WTC11 (cell line): ENCODE measurements at places on chromosomes 16 and 17.

DNA sequence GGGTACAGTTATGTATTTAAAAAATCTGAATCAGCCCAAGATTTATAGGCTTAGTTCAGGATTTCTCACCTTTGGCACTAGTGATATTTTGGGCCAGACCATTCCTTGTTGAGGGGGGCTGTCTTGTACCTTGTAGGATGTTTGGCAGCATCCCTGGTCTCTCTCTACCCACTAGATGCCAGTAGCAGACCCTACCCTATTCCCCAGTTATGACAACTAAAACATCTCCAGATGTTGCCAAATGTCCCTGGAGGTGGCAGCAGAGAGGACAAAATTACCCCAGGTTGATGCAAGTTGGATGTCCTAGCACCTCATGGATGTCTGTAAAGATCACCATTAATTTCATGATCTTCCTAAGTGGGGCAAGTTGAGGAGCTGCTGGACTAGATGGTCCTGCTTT, 45.8 kb downstream of the SYT17 start:
- DNase-seq: no peak

GRCh38 chr16:9092978-9093344, 1.5 kb downstream of the HAPSTR1 start:
- DNase-seq: peak; percentile 42

DNA sequence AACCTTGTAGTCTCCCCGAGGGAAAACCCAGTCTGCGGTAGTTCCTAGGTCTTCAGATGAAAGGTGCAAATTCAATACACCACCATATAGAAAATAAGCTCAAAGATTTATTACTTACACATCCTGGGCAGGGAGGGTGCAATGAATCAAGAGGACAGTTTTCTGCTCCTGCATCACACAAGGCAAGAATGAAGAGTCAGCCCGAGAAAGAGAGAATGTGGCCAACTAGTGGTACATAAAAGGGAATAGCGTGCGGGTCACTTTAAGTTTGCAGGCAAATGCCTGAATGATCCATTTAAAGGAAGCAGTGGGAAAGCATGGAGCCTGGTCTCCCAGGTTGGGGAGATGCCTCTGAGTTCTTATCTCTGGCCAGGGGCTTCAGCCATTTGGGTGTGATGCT, 403.4 kb downstream of the GRIN2A start:
- no peak for DNase-seq

GRCh38 chr17:59876107-59876506, 16.6 kb downstream of the TUBD1 start:
- DNase-seq: no peak

DNA sequence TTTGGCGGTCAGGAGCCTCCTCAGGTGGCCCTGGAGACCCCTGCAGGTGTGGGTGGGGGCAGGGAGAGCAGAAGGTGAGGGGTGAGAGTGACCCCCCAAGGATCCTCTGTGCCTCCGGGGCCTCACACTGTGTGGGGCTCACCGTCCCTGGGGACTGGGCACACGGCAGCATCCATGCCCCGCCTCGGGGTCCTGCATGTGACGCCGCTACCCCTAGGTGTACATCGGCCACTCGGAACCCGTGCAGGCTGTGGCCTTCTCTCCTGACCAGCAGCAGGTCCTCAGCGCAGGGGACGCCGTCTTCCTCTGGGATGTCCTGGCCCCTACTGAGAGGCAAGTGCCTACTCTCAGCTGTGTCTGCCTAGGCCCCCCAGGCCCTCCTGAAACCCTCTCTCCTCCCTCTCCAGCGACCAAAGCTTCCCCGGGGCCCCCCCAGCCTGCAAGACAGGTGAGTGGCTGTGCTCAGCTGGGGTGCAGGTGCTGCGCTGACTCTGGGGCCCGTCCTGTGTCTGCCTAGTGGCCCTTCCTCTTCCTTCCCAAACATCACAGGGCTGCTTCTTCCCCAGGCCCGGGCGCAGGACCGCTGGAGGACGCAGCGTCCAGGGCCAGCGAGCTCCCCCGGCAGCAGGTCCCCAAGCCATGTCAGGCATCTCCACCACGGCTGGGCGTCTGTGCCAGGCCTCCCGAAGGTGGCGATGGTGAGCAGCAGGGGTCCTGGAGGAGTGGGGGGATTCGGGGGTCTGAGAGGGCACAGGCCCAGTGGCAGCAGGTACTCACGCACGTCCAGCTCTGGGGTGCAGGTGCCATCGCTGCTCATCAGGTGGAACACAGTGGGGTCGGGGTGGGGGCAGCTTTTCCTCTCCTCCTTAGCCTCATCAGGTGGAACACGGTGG, 9.0 kb upstream of the RHOT2 start:
- no peak for DNase-seq

GRCh38 chr16:68116256-68116867, 31.2 kb downstream of the NFATC3 start:
- DNase-seq: no peak

DNA sequence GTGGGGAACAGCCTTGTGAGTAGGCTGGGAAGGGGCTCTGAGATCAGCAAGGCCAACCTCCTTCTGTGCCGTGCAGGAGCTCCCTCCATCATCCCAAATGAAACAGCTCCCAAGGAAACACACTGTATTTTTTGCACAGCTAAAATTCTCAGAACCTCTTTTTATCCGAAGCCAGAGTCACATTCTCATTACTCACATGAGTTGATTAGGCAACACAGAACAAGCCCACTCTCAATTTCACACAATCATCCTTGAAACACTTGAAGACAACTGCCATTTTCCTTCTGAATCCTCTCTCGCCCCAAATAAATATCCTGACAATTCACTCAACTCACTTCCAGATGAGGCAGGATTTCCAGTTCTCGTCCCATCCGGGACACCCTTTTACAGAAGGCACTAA, 66.1 kb downstream of the MYO18A start:
- no peak for DNase-seq

GRCh38 chr16:13178318-13178717, 276.9 kb downstream of the SHISA9 start:
- no peak for DNase-seq

DNA sequence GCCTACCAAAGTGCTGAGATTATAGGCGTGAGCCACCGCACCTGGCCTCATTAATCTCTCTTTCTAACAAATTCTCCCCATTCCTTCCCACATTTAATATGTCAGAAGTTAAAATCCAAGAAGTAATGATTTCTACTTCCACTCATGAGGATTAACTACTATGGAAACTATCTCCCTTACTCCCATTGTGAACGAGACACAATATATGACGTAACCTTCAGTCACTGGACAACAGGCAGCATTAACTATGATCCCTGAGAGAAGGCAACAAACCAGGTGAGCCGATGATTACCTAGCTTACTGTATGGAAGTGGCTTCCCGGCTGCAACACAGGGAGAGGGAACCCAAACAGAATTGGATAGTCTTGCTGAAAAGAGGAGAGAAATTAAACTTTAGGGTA, 20.0 kb downstream of the GLG1 start:
- no peak for DNase-seq

- DNase-seq: no peak
Measured at GRCh38 chr17:75854881-75855309, 240 bp downstream of the WBP2 start.

- DNase-seq: no peak
Measured at GRCh38 chr16:48136547-48137360, 19.0 kb downstream of the ABCC12 start.

DNA sequence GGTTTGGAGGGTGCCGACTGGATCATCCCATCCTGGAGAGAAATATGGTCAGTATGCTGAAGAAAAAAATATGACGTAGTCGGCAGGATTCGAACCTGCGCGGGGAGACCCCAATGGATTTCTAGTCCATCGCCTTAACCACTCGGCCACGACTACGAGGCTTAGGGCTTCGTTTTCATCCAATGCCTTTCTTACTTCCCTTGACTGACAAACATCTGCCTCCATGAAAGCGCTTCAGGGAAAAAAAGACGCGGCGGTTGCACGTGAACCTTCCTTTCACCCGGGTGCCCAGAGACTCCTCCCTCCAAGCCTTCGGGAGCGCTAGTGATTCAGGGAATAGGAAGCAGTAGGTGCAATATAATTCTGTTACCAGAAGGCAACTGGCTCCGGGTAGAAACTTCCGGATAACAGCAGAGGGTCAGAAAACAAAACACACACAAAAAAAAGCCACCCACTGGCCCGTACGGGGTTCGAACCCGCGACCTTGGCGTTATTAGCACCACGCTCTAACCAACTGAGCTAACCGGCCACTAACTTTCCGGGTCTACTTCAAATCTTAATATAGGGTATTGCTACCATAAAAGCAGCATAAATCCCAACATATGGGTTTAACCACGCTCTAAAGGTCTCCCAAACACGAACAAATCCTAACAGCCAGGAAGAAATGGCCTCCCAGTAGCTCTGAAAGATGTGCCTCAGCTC, 16.3 kb upstream of the AURKB start:
- peak; percentile 81 for DNase-seq

DNA sequence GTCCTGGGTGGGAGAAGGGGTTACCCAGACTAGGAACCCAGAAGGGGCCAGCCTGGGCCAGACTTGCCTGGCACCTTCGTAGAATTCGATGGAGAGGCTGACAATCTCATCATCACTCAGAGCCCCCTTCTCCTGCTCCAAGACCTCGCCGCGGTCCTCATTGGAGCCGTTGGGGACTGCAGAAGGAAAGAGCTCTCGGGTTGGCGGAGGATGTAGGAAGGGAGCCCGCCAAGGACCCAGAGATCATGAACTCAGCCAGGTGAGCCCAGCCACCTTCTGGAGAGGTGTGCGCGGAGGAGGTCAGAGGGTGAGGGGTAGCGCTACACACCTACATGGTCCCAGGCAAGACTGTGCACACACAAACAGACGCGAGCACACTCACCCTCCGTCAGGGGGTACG, 8.5 kb downstream of the CISD3 start:
- DNase-seq: no peak

DNA sequence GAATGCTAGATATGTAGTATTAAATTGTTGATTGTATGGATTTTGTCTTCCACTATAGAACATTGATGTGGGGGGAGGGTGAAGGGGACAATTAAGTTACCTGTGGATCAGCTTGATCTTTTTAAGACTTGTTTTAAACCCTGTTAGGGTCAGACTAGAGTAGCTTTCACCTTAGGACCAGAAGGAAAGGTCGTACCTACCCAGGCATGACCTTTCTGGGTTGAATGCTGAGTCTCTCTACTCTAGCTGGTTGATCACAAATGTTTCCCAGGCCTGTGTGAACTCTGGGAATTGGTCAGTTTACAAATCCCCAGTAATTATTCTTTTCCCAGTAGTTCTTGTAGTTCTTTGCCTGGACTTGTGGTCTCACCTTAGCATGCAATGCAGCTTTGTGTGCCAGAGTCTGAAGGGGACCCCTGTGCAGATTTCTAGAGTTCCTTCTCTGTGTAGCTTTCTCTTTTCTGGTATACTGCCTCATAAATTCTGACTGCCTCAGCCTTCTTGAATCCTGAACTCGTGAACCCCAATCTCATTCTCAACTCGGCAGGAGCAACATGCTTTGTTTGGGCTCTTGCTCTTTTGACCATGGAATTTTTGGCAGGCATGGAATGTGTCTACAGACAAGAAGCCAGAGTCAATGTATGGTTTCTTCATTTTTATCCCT, 54.1 kb downstream of the VMP1 start:
- DNase-seq: no peak

DNA sequence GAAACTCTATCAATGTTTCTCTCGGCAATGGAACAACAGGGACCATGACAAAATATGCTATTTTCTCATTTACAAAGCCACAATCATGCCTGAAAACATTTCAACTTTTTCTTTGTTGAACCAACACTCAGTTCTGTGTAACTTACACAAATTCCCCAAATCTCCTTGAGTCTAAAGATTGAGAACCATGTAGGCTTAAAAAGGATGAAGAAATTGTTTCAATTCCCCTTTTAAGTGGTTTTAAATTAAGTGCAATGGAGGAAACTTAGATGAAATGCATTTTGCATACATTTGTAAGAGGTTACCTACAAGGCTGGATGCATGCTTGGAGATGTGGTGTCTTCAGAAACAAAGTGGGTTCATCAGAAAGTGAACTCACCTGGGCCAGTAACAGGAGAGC, 566.4 kb upstream of the CDH11 start:
- DNase-seq: no peak

DNA sequence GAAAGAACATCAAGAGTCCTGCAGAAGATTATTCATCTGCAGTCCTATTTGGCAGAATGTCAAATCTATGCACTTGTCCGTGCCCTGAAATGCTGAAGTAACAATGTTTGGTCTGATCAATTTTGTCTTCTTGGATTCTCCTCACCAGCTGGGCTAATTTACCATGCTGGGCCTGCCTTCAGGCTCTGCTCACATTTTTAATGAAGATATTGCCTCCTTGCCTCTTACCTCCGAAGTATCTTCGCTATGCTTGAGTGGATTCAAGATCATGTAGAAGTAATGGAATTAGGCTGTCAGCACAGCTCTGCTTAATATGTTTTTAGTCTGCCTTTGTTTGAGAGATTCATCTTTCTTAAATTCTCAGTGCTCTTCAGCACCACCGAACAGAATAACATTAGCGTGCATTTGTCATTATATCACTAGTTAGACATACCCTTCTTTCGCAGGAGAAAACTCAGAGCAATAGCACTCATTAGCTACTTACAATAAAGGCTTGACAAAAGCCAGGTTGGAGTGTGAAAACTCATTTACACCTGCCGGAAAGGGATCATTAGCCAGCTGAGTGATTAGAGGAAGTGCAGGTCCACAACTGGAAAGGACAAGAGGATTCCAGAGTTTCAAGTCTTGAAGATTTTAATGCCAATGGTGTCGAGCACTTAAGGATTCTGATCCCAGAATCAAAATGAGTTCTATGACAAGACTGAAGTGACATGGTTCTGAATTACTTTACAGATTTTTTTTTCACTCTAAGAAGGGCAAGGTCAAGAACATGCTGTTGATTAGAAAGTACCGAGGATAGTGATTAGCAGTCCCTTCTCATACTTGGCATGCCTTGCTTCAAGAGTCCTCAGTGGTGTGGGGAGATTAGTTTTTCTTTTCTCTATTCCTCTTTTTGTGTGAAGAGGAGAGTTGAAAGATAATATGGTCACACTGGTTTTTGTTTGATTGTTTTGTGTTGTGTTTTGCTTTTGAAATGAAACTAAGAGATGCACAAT, 405.6 kb upstream of the TOM1L1 start:
- DNase-seq: no peak

- no peak for DNase-seq
Measured at GRCh38 chr16:57976331-57976796, 5.4 kb upstream of the CNGB1 start.

- DNase-seq: peak; percentile 96
Measured at GRCh38 chr17:55750750-55751657, at the start of gene PCTP. Gene PCTP (plus strand): TSS chr17:55751051. CDS start chr17:55751104, 53 bp downstream.

- no peak for DNase-seq
Measured at GRCh38 chr17:68097161-68097805, 61.7 kb downstream of the KPNA2 start.

DNA sequence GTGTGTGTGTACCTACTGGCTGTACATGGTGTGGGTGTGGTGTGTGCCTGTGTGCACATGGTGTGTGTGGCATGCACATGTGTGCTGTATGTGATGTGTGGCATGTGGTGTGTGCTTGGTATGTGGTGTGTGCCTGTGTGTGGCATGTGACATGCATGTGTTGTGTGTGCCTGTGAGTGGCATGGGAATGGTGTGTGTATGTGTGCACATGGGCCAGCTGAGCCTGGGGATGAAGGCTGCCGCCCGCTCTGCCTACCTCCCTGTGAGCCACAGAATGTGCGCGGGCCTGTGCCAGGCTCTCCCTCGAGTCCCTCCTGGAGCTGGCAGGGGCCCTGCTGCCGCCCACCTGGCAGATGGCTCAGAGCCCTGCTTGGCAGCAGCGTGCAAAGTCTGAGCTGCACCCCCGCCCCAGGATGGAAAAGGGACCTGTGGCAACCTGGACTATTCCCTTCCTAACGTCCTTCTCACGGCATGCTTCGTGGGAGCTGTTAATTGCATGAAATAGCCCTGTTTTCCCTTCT, 9.3 kb downstream of the PRSS27 start:
- no peak for DNase-seq
